NCI-H187 (cell line): ENCODE measurements at places on chromosomes 7 and 10.

DNA sequence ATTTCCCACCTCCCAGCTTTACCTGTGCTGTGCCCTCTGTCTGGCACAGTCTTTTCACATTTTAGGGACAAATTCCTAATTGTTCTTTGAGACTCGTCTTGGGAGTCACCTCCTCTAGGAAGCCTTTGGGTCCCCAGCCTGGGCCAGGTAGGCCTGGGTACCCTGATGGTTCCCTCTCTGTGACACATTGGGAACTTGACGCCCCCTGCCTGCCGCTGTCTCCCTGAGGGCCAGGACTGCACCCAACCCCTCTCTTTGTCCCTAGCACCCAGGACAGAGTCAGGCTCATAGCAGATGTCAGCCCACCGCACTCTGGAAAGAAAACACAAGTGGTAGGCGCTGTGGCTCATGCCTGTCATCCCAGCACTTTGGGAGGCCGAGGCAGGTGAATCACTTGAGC, 71.4 kb downstream of the GTF2IRD1 start:
- no peak for DNase-seq

DNA sequence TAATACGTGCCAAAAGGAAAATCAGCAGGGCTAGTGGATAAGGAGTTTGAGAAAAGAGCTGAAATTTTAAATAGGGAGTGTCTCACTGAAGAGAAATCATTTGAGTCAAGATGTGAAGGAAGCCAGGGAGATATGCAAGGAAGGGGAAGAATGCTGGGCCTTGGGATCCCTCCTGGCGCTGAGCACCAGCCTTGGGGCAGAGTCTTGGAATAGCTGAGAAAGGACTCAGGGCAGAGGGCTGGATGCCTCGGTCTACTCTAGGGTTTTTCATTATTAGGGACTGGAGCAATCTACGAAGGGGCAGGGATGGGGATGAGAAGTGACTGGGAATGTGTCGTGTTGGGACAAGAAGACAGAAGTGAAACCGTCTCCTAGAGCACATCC, 484 bp downstream of the ZWINT start:
- DNase-seq = no peak

- DNase-seq = no peak
Measured at GRCh38 chr7:76330673-76331072, 28.1 kb downstream of the YWHAG start.

DNA sequence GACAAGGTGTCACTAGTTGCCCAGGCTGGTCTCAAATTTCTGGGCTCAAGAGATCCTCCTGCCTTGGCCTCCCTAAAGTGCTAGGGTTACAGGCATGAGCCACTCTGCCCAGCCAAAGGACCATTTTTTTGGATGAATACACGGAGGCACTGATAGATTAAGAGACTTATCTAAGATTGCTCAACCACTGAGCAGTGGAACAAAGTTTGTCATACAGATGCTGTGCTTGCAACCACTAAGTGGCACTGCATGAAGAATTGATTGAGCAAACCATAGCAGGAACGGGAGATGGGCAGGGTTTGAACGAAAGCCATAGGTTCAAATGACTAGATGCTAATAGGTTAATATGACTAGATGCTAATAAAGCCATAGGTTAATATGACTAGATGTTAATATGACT, 61.1 kb downstream of the EBLN1 start:
- no peak for DNase-seq

GRCh38 chr7:7988706-7989105, 20.1 kb downstream of the GLCCI1 start:
- DNase-seq = no peak

DNA sequence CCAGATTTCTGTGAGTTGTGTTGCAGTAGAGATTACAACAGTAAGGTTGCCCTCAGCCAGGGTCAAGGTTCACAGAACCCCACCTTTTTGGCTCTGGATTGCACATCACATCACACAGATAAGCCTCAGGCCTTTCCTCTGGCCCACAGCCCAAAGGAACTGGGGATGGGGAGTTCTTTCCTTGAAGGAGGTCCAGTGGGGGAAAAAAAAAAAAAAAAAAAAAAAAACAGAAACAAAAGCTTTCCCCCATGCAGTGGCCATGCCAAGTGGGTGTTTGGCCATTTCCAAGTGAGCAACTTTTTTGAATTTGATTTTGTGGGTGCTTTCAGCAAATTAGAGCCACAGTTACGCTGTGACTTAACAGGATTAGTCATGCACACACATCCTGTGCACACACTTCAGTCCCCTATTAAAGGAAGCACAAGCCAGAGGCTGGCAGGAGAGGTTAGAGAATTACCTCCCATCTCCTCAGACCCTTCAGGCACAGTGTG, 79.3 kb upstream of the NANOS1 start:
- no peak for DNase-seq

DNA sequence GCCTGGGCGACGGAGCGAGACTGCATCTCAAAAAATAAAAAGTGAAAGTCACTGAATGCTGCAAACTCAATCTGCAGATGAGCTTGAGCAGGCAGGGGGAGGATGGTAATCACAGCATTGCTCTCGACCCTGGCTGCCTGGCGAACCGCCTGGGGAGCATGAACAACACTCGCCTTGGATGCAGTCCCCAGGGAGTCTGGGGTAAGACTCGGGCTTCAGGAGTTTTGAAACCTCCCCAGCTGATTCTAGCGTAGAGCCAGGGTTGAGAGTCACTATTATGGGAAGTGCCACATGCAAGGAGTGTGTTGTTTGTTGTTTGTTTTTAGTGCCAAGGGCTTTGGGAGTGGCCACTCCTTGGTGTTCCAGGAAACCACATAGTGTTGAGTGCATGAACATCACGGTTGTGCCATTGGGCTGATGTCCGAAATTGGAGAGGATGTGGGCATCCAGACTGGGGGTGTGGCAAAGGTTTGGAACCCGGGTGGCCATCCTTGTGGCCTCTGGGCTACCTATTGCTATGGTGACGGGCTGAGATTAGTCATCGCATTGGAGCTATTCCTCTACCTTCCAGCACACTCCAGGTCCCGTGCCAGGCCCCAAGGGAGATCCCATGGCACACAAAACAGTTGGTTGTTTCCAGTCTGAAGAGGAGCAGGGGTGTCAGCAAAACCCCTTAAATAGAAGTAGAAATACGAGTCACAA, 92.6 kb downstream of the RGS10 start:
- no peak for DNase-seq

DNA sequence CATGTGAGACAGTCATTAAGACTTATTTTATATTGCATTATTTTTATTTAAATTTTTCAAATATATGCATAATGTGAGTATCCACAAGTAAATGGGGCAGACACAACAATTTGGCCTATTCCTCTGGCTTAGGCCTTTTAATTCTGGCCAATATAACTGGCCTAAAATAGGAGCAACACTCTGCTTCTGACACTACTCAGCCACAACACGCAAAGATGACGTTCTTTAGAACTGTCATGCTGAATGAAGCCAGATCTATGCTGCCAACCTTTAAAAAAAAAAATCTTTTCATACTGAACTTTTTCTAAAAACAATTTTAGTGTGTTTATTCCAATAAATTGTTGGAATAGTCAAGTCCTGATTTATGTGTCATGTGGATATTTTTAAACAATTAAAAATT, 355.0 kb upstream of the BMPER start:
- no peak for DNase-seq

DNA sequence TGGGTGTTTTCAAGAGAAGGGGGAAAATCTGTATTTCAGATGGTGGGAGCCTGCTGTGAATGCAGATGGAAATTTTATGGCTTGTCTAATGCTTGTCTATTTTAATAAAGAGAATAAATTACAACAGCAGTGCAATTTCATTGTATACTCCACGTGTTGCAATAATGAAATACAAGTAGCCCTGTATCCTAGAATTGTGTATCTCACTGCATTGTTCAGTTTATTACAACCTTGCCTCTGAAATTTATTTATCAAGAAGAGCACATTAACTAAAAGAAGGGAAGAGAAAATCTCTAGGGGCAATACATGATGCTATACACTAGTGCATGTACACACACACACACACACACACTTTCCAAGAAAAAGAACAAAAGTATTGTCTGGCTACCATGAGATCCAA, 21.8 kb downstream of the ANK3 start:
- DNase-seq = no peak

DNA sequence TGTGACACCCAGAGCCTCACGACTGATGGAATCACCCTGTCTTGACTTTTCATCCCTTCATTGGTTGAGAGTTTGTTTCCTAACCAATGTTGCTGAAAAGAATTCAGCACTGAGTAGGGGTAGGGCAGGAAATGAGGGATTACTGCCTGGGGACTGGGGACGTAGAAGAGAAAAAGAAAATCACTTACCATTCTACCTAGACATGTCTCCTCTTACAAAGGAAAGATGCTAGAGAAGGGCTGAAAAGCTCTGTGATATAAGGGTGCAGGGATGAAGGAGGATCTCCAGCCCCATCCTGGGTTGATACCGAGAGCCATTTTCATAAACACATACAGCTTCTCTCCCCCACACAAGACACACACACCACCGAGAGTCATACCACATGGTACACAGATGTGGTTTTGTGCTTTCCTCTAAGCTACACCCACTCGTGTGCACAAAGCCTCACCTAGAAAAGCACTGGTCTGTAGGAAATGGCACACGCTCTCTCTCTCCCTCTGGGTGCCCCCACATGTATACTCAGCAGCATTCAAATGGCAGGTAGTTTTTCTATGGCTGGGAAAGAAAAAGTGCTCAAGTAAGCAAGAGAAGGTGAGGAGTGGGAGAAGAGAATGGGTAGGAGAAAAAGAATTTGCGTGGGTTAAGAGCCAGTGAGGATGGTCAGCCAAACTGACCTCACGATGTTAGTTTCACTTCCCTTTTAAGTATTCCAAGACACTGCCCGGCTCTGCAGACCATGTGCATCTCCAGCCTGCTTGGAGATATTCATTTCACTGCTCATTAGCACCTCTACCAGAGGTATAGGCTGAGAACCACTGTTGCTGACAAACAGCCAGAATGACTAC, 85.8 kb downstream of the CALD1 start:
- no peak for DNase-seq

DNA sequence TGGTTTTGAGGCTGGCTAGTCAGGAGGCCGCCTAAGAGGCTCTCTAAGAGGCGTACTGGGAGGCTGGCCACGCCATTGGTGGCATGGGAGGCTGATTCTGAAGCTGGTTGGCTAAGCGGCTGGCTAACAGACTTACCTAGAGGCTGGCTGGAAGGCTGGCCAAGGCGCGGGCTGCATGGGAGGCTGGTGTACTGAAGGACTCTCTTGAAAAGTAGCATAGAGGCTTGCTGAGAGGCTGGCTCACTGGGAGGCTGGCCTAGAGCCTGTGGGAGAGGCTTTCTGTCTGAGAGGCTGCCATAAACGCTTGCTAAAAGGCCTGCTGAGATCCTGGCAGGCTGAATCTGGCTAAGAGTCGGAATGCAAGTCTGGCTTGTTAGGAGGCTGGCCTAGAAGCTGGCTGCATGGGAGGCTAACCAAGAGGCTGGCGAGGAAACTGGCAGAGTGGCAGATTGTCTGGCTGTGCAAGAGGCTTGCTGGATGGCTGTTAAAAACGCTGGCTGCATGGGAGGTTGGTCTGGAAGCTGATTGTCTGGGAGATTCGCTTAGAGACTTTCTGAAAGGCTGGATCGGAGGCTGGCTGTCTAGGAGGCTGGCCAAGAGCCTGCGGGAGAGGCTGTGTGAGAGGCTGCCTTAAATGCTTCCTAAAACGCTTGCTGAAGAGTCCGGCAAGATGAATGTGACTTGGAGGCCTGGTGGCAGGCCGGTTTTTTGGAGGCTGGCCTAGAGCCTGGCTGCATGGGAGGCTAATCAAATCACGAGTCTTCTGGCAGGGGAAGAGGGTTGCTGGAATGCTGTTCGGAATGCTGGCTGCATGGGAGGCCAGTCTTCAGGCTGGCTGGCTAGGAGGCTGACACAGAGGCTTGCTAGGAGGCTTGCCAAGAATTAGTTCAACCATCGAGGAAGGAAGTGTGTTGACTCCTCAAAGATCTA, 134.2 kb downstream of the OR13A1 start:
- DNase-seq = no peak

GRCh38 chr7:107973861-107974260, 29.1 kb downstream of the LAMB1 start:
- DNase-seq = no peak

DNA sequence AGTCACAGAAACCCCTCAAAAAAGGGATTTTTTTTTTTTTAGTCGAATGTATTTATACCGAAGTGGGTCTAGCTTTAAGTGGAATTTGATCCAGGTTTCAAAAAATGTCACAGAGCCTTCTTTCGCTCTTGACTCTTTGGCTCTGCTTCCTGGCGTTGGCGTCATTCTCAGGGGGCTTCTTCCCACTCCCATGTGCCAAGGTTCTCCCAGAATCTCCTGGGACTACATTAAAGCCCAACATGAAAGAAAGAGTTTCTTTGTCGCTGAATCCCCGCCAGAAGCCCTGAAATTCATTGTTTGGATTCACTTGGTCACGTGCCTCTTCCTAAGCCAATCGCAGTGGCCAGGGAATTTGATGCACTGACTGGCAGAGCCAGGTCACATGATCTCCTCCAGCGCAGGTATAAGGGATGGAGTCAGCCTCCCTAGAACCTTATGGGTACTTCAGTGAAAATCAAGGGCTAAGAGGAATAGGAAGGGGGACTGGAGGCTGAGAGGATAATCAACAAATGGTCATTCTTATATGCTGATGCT, 101.2 kb downstream of the RPS24 start:
- no peak for DNase-seq
